ENCODE measurements at places on chromosomes 1 and 21. TPM values are rescaled to one million over a fixed set of nuclear protein-coding genes. Genes with fewer than 3 reads are reported as not detected.

- no peak overlapping the region for H3K4me3 ChIP-seq
- DNase-seq, result no peak
- H3K27me3 ChIP-seq, result no peaks in the 10 kb centered on the region
- H3K36me3 ChIP-seq, result no peaks in the 10 kb centered on the region
- H3K4me1 ChIP-seq, result no peaks in the 10 kb centered on the region
- no peak overlapping the region for H3K27ac ChIP-seq
Observed at GRCh38 chr1:41319106-41319755, 42.0 kb upstream of the FOXO6 start.

DNA sequence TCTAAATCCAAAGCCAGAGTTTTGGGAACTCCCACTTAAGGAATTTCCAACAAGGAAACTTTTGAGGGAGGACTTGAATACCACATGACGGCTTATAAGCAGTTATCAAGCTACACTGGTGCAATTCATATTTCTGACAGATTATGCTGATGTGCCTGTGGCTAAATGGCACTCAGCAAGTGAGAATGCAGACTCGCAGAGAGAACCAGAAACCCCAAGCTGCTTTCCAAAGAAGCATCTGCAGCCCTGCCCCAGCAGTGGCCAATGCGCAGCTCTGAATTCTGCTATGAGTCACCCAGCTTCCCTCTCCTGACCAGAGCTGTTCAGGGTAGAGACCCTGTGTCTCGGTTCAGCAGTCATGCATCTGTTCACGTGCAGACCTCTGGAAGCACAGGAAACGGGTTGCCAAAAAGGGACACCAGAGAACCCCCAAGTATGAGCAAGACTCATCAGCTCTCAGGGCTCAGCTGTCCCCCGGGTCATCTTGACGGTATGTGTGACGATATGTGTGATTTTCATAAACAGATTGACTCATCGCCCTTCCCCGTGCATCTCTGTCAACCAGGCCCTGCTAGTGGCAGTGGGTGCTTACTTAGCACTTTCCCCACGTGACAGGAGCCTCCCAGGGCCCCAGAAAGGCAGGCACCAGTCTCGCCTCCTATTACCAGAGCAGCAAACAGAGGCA is 76.3 kb downstream of the ITPKB start:
- peak; percentile 88 for DNase-seq
- peaks cover 49% of the 10 kb centered on the region for H3K4me1 ChIP-seq
- H3K36me3 ChIP-seq, result no peaks in the 10 kb centered on the region
- H3K27ac ChIP-seq, result no peak overlapping the region
- H3K4me3 ChIP-seq, result no peak overlapping the region

DNA sequence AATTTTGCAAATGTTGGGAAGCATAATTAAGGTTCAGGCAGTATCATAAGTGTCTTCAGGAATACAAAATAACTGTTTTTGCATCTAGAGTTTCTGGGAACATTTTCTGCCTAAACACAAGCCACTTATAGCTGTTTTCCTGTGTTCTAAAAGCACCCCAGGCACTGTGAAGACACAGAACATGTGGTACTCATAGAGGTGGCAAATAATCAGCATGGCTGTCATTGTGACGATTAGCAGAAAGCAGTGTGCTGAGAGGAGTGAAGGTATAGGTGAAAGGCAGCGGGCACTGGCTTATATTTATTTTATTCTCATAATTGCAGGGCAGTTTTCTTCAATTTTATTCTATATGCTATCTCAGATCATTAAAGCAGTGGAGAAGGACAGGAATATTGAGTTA is 119.6 kb downstream of the LRRC53 start:
- H3K27me3 ChIP-seq, result no peaks in the 10 kb centered on the region
- H3K27ac ChIP-seq, result no peak overlapping the region
- H3K4me1 ChIP-seq, result no peaks in the 10 kb centered on the region
- no peak overlapping the region for H3K4me3 ChIP-seq

- H3K27me3 ChIP-seq, result no peaks in the 10 kb centered on the region
- no peak for DNase-seq
- H3K4me3 ChIP-seq, result no peak overlapping the region
- no peaks in the 10 kb centered on the region for H3K4me1 ChIP-seq
Observed at GRCh38 chr1:202018468-202019234, 8.3 kb downstream of the ELF3 start.

DNA sequence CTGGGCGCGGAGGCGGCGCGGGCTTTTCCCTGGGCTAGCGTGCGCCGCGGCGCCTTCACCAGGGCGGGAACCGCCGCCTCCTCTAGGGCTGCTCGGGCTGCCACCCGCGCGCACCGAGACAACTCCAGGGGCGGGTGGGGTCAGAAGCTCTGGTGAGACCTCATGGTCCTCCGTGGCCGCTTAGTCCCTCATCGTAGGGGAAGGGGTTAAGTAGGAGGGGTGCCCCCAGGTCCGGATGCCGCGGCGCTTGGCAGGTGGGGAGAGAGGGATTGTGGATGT is 559 bp downstream of the SERTAD4 start:
- peak overlapping the region; percentile 85 for H3K4me3 ChIP-seq
- peak overlapping the region; percentile 95 for H3K27ac ChIP-seq
- no peaks in the 10 kb centered on the region for H3K36me3 ChIP-seq
- DNase-seq, result no peak

- H3K4me1 ChIP-seq, result peaks cover 15% of the 10 kb centered on the region
Observed at GRCh38 chr21:45350206-45350854, 54.6 kb upstream of the COL18A1 start.

- H3K36me3 ChIP-seq, result no peaks in the 10 kb centered on the region
- H3K27me3 ChIP-seq, result no peaks in the 10 kb centered on the region
- no peak overlapping the region for H3K27ac ChIP-seq
Observed at GRCh38 chr1:30135698-30136097, 587.7 kb downstream of the MATN1 start.

- H3K27ac ChIP-seq, result no peak overlapping the region
- H3K4me1 ChIP-seq, result no peaks in the 10 kb centered on the region
- DNase-seq, result no peak
- H3K36me3 ChIP-seq, result no peaks in the 10 kb centered on the region
Observed at GRCh38 chr1:82299056-82299455, 498.3 kb downstream of the ADGRL2 start.

DNA sequence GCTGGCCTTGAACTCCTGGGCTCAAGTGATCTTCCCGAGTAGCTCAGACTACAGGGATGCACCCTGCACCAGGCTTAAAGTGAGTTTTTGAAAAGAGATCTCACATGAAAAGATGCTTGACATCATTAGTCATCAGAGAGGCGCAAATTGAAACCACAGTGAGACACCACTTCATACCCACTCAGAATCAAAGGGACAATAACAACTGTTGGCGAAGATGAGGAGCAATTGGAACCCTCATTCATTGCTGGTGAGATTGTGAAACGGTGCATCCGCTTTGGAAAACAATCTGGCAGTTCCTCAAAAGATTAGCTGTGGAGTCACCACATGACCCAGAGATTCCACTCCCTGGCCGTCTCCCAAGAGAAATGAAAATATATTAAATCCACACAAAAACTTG is 122.3 kb downstream of the PGBD5 start:
- no peak overlapping the region for H3K4me3 ChIP-seq
- no peaks in the 10 kb centered on the region for H3K4me1 ChIP-seq
- no peak for DNase-seq
- no peaks in the 10 kb centered on the region for H3K27me3 ChIP-seq
- H3K27ac ChIP-seq, result no peak overlapping the region
- no peaks in the 10 kb centered on the region for H3K36me3 ChIP-seq

DNA sequence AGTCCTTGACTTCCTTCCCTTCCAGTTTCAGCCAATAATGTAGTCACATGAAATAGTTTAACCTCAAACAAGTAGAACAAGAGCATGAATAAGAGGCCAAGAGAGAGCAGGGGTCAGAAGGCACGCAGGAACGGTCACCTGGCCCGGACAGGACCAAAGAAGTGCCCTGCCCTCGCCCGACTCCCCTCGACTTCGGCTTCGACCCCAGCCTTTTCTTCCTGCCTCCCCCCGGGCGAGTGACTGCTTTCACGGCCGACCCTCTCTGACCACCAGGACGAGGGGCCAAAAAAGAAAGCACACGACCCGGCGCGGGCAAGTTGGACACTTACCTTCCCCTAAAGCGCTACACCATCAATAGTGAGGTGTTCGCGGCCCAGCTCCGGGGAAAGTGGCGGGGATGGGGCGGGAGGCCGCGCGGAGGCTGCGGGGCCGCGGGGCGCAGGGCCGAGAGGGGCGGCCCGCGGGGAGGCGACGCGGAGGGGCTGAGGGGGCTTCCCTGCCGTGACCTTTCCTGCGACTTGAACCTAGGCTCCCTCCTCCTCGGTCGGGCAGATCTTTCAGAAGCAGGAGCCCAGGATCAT is 519 bp downstream of the RERE start:
- H3K27me3 ChIP-seq, result no peaks in the 10 kb centered on the region
- peak overlapping the region; percentile 98 for H3K27ac ChIP-seq
- H3K36me3 ChIP-seq, result no peaks in the 10 kb centered on the region
- H3K4me3 ChIP-seq, result peak overlapping the region; percentile 66
- H3K4me1 ChIP-seq, result no peaks in the 10 kb centered on the region

DNA sequence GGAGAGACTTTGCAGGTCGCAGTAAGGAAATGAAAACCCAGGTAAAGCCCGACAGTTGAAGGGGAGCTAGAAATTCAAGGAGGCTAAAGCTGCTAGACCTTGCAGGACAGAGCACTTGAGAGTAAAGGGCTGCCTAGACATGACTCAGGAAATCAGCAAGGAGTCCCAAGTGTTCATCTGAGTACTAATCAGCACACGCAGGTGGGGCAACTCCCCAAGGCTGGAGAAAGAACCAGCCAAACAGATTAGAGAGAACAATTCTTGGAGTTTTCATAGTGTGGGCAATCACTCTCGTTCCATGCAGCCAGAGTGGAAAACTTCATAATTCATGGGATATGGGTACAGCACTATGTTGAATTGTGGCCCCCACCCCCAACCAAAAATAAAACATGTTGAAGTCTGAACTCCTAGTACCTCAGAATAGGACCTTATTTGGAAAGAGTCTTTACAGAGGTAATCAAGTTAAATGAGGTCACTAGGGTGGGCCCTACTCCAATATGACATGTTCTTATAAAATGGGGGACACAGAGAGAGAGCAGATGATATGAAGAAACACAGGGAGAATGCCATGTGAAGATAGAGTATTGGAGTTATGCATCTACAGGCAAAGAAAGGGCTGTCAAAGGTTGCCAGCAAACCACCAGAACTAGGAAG is 28.0 kb downstream of the SYDE2 start:
- no peak overlapping the region for H3K4me3 ChIP-seq
- no peak for DNase-seq
- no peaks in the 10 kb centered on the region for H3K4me1 ChIP-seq
- H3K27ac ChIP-seq, result no peak overlapping the region

GRCh38 chr1:99777752-99778151 is 11.3 kb upstream of the FRRS1 start:
- H3K36me3 ChIP-seq, result no peaks in the 10 kb centered on the region
- no peak overlapping the region for H3K27ac ChIP-seq
- DNase-seq, result no peak
- H3K4me3 ChIP-seq, result no peak overlapping the region

DNA sequence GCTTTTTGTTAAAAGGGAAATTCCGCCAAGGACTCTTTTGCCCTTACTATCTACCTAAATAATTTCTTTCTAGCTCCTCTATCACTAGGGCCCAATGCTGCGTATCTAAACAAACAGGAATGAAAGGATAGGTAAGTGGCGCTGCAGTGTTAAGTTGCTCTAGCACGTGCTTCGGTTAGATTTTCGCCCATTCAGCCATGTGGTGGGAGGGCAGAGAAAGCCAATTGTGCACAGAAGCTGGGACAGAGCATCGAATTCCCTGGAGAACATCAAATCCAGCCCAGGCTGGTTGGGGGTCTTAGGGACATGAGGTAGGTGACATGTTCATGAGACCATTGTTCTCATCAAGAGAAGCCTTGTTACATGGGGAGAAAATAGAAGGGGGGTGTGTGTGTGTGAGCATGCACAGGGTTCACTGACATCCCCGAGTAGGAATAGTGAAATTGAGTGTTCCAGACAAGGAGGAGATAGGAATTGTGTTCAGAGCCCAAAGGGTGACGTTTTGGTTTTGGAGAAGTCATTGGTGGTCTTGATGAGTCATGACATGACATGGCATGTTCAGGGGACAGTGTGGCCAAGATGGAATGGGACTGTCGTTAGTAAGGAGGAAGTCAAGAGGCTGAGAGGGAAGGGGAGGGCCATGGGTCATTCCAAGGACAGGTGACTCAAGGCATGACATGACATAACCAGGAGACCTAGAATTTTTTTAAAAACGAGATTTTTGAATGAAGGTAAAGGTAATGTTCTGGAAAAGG is 107.1 kb downstream of the TLR5 start:
- no peaks in the 10 kb centered on the region for H3K4me1 ChIP-seq
- H3K27ac ChIP-seq, result no peak overlapping the region
- no peak overlapping the region for H3K4me3 ChIP-seq
- DNase-seq, result no peak

DNA sequence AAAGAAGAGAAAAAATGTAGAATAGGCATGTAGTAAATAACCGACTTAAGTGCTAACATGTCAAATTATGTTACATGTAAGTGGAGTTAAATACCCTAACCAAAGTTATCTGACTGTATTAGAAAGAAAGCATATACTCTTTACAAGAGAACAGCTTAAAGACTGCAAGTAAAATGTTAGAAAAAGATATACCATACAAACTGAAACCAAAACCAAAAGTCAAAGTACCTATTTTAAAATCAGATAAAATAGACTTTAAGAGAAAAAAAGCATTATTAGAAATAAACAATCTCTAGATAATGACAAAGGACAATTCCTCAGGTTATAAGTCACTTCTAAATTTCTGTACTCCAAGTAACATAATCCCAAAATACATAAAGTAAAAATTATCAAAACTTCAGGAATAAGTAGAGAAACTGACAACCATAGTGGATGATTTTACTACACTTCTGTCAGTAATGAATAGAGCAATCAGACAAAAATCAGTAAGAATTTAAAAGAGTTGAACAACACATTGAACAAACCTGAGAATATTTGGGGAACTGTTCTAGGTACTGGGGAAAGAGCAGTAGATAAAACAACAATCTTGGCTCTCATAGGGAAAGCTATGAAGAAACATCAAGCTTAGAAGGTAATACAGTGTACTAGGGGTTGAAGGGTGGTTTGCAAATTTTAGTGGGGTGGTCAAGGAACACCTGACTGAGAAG is 127.3 kb downstream of the TBX19 start:
- H3K27me3 ChIP-seq, result no peaks in the 10 kb centered on the region
- H3K36me3 ChIP-seq, result no peaks in the 10 kb centered on the region
- no peak overlapping the region for H3K27ac ChIP-seq
- no peak overlapping the region for H3K4me3 ChIP-seq
- H3K4me1 ChIP-seq, result no peaks in the 10 kb centered on the region
- DNase-seq, result no peak

- H3K27ac ChIP-seq, result peak overlapping the region; percentile 69
- no peaks in the 10 kb centered on the region for H3K27me3 ChIP-seq
- H3K4me1 ChIP-seq, result no peaks in the 10 kb centered on the region
- H3K4me3 ChIP-seq, result no peak overlapping the region
- H3K36me3 ChIP-seq, result no peaks in the 10 kb centered on the region
Observed at GRCh38 chr1:44619261-44619900, 54.9 kb downstream of the TMEM53 start.

GRCh38 chr21:39029900-39030884 is 153.1 kb downstream of the PSMG1 start:
- no peaks in the 10 kb centered on the region for H3K4me1 ChIP-seq
- no peak overlapping the region for H3K4me3 ChIP-seq
- H3K36me3 ChIP-seq, result no peaks in the 10 kb centered on the region
- H3K27ac ChIP-seq, result no peak overlapping the region

The SUCO gene
- 128 TPM for total RNA-seq

The HFM1 gene
- 10.4 TPM for total RNA-seq

The OR2T29 gene
- total RNA-seq, result not detected

All from uterus (tissue), 4 donors.